T-helper 1 cell (primary cell): ENCODE measurements at places on chromosomes 7 and 10.

DNA sequence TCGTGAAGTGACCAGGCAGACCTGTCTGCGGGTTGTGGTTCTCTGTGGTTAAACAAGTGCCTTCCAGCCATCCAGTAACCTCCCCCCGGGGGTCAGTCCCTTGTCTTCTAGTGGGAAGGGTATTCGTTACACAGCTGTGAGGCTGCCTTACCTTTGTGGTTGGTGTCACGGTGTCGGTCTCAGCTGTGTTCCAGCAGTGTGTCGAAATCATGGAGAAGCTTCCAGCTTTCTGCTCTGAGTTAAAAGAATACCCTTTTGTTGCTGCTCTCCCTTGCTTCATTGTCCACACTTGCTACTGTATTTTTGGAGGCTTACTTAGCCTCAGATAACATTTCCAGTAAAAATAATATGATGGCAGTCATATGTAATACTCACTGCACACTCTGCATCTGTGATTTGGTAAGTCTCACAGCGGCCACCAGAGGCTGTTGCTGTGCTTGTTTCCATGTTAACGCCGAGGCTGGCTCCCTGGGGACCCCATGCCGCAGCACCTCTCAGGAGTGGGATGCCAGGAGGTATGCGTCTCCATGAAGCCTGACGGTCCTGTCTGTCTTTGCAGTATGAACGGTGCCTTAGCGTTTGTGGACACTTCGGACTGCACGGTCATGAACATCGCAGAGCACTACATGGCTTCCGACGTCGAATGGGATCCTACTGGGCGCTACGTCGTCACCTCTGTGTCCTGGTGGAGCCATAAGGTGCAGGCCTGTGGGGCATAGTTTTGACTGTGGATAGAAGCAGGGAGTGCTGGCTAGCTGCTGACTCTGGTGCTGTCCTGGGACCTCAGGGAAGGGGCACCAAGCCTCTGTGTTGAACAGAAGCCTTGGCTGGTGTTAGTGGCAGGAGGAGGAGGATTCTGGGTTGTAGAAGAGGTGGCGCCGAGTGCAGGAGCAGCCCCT lies 20.5 kb downstream of the EIF3B start:
- DNase-seq: no peak

GRCh38 chr10:117360994-117361667 lies 14.1 kb downstream of the PDZD8 start:
- no peak for DNase-seq

DNA sequence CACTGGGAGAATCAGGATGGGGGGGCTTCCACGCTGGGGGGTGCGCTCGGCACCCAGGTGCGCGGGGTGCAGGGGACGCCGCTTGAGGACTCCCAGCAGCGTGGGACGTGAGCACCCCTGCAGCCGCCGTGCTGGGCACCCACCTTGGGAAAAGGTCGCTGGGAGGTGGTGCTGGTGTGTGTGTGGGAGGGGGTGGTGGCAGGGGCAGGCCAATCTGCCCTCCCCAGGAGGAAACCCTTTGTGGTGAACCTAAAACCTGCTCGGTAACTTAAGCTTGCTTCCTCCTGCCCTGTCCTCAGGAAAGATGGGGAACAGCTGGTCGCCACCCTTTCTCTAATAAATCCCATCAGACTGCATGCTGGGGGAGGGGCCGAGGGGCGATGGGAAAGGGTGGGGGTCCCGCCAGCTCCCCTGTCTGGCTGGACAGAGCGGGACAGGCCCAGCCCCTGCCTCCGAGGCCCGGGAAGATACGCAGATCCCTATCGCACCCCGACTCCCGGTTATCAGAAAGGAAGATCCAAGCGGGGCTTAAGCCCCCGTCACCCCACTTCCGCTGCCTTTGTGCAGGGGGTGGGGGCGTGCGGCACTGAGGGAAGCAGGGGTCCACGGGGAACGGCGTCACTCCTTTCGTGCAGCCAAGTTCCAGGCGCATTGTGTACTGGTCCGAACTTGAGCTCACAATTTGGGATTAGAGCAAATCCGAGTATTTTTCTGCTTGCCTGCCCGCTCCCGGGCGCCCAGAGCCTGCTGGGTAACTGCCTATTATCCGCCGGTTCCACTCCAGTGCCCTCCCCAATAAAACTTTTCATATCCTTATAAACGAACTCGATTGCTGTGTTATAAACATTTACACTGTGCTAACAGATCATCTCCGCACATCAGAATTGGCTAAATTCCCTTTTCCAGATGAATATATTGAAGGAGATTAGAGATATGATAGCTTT lies 64.6 kb downstream of the UNCX start:
- no peak for DNase-seq

- peak; percentile 47 for DNase-seq
These were observed 598 bp downstream of the MCMBP start for GRCh38 chr10:119871881-119872609.

DNA sequence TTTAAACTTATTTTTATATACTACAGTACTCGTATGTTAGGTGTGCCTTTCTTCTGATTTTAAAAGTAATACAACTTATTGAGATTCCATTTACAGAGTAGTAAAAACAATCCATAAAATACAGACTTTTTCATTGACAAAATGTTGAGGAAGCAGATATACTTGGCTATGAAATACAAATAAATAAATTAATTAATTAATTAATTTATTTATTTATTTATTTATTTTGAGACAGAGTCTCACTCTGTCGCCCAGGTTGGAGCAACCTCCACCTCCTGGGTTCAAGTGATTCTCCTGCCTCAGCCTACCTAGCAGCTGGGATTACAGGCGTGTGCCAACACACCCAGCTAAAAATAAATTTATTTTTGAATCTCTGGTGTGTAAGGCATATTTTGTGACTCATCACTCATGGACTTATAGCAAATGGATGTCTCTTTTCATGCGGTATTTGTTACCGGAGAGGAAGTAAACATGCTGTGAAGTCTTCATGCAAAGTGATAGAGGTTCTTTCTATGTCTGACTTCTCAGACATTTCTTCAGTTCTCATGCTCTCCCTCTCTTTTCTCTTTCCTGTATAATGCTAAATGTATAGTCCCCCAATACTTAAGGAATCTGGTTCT lies 20.2 kb upstream of the SRPK2 start:
- DNase-seq: no peak

DNA sequence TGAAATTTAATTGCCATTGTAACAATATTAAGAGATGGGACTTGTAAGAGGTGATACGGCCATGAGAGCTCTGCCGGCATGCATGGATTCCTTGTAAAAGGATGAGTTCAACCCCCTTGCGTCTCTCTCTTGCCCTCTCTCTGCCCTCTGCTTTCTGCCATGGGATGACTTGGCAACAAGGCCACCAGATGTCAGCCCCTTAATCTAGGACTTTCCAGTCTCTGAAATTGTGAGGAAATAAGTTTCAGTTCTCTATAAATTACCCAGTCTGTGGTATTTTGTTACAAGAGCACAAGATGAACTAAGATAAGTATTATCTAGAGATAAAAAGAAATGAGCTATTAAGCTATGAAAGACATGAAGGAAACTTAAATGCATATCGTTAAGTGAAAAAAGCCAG lies 145.7 kb upstream of the AHR start:
- no peak for DNase-seq
